SK-N-SH (cell line): ENCODE measurements at places on chromosomes 2 and 18. TPM values are rescaled to one million over a fixed set of nuclear protein-coding genes. Genes with fewer than 3 reads are reported as not detected.

ITPRID2 gene
- polyA plus RNA-seq = 41.9 and 53.1 TPM in 2 replicates

GCG gene
- not detected in 2 replicates for polyA plus RNA-seq

CRYBA2 gene
- not detected in 2 replicates for polyA plus RNA-seq

PROM2 gene
- polyA plus RNA-seq = 0.38 and 0.49 TPM in 2 replicates

CCBE1 gene
- 5.0 and 7.3 TPM in 2 replicates for polyA plus RNA-seq

VWC2L gene
- not detected in 2 replicates for polyA plus RNA-seq

EFHD1 gene
- 0.05 TPM in 1 of 2 replicates, not detected in the other for polyA plus RNA-seq

UCN gene
- polyA plus RNA-seq = 2.8 and 2.9 TPM in 2 replicates
